ENCODE measurements at places on chromosomes 16 and 17.

GRCh38 chr17:13978478-13978877 lies 90.8 kb upstream of the COX10 start:
- no peak for DNase-seq

DNA sequence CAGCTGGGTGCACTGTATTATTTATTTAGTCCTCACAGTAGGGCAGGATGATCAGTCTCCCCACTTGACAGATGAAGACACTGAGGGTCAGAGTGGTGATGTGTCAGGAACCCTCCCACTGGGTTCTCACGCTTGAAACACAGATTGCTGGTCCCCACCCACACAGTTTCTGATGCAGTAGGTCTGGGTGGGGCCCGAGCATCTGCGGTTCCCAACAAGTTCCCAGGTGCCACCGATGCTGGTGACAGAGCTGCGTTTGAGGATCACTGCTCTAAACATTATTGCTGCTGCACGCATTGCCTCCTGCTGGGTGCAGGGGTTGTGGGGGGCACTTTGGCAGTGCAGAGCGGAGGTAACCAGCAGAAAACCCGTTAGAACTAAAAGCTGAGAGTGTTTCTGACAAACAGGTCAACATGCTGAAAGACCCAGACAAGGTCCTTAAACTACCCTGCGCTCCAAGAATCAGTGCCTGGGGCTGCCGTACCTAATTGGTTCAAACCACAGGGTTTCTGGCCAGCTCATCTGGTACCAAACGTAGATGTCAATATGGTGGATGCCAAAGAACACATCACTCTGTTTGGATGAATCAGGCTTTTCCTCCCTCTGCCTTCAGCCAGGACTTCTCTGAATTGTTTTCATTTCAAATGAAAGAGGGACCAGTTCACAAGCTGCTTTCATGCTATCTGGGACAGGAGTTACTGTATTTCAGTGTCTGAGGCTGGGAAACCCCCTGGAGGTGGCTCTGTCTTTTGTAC lies 76.0 kb downstream of the ABCC1 start:
- DNase-seq, result peak; percentile 75

- peak; percentile 12 for DNase-seq
These were observed 527 bp downstream of the CIAPIN1 start for GRCh38 chr16:57446531-57447185.

DNA sequence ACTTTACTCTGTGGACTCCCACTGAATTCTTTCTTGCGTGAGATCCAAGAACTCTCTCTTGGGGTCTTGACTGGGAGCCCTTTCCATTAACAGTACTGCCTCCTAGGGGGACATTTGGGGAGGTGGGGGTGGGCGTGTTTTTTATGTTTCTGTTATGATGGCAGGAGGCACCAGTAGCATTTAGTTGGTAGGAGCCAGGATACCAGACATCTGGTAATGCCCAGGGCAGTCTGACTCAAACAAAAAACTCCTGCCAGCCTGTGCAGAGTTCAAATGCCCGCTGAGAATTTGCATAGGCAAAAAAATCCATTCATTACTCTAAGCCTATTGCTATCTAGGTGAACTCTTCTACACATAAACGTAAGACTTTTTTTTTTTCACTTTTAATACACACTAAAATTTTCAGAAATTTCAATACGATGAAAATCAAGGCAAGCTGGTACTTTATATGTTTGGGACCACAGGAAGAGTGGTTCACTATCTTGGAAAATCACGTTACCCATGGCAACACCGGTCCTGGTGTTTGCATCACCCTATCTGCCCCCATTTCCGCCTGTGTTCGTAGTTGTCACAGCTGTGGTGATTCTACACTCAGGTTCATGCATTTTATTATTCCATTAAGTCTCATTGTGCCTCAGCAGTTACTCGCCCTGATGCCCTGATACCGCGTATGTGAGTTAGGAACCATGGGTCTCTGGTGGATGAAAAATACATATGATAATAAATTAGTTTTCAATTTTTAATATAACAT lies 121.1 kb upstream of the XYLT1 start:
- DNase-seq, result peak; percentile 26

DNA sequence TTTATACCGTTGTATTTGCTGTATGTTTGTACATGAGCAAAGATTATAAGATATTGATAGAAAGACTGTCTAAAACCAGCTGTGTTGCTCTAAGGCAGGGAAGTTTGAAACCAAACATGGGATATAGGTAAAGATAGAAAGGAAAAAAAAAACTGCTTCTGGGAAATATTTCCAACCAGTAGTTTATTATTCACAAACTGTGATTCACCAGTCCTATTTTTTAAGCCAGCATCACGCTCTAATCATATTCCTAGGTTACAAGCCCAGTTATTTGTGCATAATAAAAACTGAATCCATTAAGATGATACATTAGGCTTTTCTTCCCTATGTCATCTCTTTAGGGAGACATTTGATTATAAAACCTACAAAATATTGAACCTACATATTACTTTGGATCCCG lies 4.0 kb downstream of the ERN1 start:
- DNase-seq, result no peak

DNA sequence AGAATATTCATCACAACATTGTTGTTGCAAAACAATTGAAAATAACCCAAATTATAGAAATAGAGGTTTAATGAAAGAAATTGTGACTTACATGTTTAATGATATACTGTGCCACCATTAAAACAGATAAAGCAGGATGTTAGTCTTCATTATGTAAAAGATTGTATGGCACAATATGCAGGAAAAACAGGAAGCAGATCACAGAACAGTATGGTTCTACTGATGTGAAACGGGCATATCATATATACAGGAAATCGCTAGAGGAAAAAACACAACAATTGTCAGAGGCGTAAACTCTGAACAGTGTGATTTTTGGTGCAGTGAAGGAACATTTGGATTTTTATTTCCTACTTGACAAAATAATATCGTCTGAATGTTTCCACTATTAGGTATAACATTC lies 22.0 kb downstream of the OR3A1 start:
- no peak for DNase-seq

DNA sequence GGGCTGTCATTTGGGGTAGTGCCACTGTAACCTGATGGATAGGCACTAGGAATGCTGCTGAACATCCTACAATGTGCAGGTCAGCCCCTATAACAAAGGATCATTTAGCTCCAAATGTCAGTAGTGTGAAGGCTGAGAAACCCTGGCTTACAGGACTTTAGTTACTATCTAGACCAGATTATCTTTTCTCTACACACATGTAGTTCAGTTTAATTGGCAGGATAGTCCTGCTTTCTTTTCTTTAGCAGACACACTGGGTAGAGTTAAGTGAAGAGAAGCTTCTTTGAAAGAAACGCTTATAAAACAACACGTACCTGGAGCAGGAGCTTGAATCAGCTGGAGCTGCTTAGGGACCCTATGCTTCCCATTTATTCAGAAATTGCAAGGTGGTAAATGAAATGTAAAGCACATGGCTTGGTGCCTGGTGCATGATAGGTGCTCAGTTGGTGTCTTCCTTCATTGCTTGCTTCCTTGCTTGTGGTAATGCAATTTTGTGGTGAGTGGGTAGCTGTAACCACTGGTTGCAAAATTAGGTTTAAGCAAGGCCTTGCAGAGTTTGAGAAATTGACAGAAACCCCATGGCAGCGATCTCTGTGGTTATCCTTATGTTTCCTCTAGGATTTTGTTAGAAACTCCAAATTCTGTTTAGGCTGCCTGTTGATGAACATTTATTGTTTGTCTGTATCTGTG lies 9.4 kb downstream of the METTL9 start:
- DNase-seq, result no peak

DNA sequence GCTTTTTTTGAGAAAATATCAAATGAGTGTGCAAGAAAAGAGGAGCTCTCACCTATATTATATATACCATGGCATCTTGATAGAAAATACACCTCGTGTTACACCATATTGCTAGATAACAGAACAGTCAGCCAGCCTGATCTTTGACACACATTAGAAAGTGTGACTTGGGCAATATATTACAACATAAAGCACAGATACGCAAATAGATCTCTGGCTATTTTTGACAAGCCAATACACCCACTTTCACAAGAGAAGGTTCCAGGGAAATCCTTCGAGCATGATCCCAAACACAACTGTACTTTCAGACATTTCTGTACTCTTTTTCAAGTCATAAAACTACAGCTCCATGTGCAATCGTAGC lies 9.4 kb downstream of the GGA2 start:
- DNase-seq, result no peak

DNA sequence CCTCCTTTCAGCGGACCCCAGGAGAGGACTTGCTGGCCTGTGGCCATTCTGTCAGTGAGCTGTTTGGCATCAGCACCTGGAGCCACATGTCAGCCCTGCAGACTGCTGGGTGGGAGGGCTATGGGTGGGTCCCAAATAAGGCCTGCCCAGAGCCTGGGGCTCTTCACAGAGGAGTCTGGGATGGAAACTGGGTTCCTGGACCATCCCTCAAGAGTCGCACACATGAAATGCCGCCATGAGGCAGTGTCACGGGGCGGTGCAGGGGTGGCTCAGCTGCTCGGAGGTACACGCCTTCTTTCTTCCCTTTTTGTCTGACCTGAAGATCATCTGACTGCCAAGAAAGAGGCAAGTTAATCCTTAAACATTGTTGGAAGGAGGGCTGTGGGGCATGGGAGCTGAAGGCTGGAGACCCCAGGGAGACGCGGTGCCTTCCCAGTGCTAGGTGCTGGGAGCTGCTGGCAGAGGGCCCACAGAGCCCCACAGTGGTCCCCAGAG lies 14.8 kb downstream of the MPRIP start:
- DNase-seq, result no peak

DNA sequence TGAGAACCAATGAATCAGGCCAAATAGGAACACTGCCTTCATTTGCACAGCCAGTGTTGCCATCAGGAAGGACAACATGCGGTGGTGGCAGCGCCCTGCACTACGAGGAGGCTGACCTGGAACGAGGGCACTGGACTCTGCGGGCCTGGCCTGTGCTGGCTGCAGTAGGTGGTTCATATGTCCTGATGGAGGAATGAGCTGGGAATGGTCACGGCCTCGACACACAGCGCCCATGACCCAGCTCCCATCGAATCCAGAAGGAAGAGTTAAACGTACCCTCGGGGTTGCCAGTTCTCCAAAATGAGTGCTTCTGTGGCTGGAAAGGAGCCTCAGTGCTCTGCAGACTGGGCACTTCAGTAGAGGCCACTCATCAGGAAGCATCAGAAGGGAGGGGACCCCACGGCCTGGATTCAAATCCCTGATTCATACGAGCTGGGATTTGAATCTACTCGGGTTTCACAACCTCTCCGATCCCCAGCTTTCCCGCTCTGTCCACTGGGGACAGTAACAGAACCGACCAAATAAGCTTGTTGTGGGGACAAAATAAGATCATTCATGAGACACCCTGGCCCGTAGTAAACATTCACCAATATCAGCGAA lies 85.5 kb downstream of the ZDHHC7 start:
- no peak for DNase-seq

DNA sequence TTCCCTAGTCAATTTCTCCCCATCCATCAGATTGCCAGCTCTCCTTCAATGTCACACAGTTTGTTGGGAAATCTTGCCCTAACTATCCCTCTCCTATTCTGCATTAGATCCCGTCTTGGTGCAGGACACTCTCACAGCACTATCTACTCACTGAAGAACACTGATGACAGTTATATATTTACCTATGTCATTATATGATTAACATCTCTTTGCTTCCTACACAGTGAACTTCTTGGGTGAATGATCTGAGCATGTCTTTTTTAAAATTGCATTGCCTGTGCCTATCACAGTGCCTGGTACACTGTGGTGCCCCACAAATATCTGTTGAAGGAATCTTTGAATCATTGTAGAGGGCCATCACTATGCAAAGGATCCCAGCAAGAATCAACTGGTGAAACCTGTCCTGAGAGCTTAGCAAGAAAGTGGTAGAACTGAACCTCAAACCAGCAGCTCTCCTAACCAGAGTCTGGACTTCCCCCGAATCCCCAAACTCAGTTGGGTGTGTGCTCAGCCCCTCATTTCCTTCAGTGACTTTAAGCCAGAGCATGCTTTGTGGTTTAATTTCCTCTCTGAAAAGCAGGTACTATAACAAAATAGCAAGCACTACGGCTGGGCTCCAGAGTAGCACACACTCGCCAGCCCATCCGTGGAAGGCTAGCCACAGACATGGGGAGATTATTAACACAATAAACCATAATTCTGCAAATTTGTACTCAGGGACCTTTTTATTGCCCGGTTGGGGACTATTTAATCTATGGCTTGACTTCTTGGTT lies 680.7 kb upstream of the SALL1 start:
- no peak for DNase-seq

- no peak for DNase-seq
These were observed 5.8 kb upstream of the MRPL58 start for GRCh38 chr17:75006653-75007052.

GRCh38 chr16:68402748-68403040 lies 45.6 kb downstream of the SMPD3 start:
- no peak for DNase-seq

DNA sequence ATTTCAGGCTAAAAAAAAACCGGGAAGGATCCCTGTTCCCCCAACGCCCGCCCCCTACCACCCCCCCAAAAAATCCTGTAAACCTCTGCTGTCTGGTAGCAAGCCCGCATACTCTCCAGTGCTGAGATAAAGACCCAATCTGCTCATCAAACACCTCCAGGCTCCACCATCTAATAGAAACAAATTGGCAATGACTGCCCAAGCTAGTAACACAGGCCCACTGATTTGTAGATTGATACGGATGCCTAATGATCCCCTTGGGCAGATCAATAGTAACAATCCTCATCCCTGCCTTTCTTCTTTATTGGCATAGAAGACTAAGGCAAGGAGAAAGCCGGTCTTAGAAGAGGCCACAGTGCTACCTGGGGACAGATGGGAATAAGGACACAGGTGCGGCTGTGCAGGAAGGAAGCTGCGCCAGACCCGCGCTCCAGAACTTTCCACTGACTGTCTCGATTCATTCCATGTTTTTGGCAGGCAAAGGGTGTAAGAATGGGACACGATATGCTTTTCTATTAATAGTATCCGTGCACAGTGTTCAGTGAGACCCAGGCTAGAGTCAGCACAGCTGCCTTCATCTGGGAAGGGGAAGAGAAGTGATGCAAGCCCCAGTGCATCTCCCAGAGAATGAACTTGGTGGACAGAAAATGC lies 407.6 kb upstream of the PSMD7 start:
- DNase-seq, result no peak

GRCh38 chr17:75109407-75110233 lies at the start of gene ARMC7:
TSS of gene ARMC7 (plus strand) at chr17:75109969. CDS start at chr17:75110289, 320 bp downstream.
- peak; percentile 94 for DNase-seq

DNA sequence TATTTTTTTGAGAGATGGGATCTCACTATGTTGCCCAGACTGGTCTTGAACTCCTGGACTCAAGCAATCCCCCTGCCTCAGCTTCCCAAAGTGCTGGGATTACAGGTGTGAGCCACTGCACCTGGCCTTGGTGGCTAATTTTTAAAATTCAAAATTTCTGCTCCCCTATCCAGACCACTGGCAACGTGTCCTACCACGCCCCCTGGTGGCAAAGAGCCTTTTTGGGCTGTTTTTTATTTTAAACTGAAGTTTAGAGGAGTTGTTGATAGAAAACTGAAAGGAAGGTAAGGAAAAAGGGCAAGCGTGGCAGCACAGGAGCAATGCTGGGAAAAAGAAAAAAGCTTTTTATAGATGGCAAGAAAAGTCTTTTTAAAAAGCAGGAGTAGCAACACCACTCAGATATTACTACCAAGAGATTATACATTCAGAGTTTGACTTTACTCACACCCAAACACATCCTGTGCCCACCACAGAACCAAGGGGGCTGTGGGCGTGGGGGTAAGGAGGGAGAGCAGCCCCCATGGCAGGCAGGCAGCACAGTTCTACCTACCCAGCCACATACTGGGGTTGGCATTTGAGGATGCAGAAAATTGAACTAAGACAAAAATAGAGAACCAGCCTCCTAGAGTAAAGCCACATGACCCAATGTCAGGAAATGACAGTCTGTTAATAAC lies 4.2 kb upstream of the MXRA7 start:
- DNase-seq, result peak; percentile 77
